ENCODE measurements at places on chromosomes 16 and 17.

DNA sequence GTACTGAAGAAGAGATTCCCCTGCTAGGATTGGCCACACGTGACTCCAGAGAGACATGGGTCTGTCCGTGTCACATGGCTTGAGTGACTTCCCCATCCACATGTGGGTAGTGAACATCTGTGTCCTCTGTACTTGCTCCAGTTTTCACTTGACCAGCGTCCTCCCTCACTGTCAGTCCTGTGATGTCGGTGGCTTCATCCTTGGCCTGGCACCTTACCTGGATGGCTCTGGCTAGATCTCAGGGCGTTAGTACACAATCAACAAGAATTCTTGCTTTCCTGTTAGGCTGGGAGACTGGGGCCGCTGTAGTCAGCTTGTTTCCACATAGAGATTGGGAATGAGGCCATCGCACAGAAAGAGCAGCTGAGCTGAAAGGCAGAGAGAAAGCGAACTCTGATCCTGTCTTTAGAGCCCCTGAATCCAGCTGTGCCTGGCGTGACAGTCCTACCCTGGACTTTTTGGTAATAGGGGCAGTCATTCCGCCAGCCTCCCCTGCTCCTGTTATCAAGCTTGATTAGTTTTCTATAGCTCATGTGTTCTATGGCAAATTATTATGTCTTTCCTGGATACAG, 227.3 kb downstream of the SNX29 start:
- no peak for DNase-seq

DNA sequence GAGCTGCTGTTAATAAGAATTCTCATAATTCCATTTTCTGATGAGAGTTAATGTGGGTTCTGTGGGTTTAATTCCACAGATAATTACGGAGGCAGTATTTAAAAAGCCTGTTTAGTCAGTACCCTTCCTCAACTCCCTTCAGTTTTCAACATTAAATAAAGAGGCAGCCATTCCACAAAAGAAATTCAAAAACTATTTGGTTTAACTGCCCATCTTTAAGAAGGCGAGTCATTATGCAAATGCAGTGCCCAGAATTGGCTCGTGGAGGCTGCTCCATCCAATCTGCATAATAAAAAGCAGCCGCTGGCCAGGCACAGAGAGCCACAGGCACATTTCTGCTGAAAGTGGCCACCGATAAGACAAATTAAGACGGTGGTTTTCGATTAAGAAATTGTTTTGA, 194.4 kb upstream of the TOX3 start:
- no peak for DNase-seq

DNA sequence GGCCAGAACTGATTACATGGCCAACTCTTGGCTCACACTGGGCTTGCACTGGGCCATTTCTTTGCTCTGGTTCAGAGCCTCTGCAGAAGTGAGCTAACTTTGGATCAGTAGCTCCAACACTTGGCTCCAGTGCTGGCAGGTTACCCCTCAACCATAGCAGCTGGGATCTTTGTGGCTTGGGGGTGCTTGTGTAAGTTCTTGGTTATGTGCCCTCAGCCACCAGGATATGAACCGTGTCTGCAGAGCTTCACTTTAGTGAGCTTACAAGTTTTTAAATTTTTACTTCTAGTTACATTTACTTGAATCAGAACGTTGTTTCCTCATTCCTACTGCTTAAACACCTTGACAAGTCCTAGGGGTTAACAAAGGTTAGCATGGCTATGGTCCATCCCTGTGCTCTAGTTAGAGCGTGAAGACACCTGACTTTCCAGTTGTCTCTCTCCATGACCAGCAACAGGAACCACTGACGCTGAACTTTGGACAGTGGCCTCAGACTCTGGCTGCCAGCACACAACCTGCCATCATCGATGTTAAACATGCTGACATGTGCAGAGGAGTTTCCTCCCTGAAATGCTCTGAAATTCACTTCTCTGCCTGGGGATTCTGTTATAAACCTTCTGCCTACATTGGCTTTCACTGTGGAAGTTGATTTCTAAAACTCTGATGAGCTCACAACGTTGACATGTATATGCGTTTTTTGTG, 4.1 kb downstream of the PDF start:
- DNase-seq, result no peak

- DNase-seq, result no peak
Measured at GRCh38 chr16:67444259-67445125, 13.6 kb downstream of the HSD11B2 start.

DNA sequence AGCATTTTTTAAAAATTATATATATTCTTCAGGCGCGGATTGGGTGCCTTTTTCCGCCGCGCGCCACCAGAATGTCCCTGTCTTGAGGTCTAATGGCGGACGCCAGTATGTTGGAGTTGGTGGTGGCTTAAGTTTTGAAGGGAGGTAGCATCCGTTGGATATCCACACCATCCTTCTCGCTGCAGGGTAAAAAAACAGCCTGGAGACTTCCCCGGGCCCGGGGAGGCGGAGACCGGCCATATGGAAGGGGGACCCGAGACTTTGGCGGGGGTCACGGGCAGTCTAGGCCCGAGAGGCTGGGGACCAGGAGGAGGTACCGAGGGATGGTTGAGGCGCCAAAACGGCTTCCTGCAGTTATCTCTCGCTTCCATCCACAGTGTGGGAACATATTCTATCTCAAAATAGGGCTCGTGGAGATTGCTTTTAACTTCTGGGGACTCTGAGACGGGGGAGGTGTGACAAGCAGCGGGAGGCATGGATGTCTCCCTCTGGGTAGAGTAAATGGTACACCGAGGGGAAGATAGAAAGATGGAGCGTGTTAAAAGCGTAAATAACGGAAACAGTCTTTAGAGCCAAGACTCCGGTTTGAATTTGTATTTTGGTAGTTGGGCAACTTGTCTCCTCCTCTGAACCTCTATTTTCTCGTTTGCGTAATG, at the start of gene SF3B3:
Gene SF3B3, plus strand, starts transcription at position 74 of the 656 bp plus-strand sequence. CDS start 2,841 bp downstream, outside the sequence.
- peak; percentile 88 for DNase-seq

DNA sequence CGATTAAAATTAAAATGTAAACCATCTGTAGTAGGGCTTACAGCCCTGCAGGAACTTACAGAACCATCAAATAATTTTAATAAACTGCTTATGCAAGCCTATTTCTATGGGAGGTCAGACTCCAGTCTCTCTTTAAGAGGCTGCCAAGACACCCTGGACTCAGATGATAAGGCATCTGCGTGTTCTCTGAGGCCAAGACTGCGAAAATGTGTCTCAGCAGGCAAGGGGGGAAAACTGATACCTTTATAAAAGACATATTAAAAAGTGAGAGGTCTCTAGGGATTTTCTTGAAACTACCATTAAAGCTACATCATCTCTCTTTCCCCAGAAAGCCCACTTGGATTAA, 32.2 kb downstream of the MPHOSPH6 start:
- no peak for DNase-seq

- DNase-seq, result peak; percentile 58
Measured at GRCh38 chr16:1678500-1679098, 520 bp downstream of the JPT2 start.

GRCh38 chr17:46984341-46984740, 5.3 kb upstream of the RPRML start:
- DNase-seq, result no peak

GRCh38 chr17:64282753-64283080, 19.7 kb upstream of the TEX2 start:
- no peak for DNase-seq

DNA sequence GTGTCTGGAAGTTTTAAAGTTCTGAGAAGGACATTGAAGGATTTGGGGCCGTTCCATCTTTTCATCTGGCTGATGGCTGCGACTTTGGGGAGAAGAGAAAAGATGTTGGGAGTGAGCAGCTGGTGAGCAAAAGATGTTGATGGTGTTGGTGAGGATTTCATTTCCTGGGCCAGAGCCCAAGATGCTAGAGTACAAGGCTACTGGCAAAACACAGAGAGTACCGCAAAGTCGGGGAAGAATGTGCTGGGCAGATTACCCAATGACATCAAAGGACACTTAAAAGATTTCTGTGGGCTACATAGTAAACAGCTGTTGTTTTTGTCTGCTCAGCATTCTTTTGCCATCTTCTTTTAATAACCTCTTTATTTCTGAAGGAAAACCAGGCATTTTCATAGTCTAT, 49.4 kb upstream of the GAS7 start:
- DNase-seq, result no peak

DNA sequence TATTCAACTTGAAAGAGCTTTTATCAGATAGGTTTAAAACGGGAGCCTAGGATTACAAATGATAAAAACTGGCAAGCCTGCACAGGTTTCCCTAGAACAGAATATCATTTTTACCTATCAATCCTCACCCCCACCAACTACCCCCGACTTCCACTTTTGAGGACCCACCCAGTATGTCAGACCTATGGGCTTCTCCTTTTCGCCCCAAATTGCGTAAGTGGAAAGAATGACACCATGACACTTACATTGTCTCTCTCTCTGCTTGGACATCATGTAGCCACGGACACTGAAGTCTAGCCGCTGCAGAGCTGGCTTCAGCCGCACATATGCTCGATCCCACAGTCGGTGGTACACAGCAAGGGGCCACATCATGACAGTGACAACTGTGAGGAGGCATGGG, 7.4 kb upstream of the PSMC3IP start:
- DNase-seq, result no peak

DNA sequence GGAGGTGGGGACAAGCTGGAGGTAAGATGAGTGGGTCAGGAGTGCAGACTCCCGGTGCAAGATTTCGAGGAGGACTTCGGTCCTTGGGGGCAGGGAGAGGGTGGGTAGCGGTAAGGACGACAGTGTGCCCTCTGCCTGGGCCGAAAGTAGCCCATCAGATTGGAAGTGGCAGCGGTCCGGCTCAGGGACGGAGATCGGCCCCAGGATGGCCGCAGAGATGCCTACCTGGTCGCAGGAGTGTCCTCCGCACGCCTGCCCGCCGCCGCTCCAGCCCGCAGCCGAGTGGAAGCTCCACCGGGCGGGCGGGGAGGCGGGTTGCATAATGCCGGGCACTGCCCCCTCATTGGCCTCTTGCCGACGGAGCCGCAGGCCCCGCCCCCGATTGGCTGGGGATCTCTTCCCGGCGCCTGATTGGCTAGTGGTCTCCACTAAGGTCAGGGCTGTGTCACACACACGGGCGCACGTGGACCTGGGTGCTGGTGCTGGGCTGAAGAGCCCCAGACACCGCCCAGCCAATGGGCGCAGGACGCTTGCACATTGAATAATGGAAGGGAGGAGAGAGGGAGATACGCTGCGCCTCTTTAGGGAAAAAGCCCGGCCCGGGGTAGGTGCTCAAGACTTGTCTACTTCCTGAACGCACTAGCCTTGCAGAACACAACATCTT, at the start of gene PER1:
Gene PER1, minus strand, starts transcription at position 293 of the 664 bp plus-strand sequence. CDS start 1,698 bp downstream, outside the sequence.
- DNase-seq, result peak; percentile 82

GRCh38 chr17:36816907-36817288, 120.4 kb upstream of the LHX1 start:
- DNase-seq, result no peak

GRCh38 chr16:23920446-23920845, 84.7 kb downstream of the PRKCB start:
- no peak for DNase-seq

- DNase-seq, result no peak
Measured at GRCh38 chr17:12302711-12303110, 282.0 kb downstream of the MAP2K4 start.

- no peak for DNase-seq
Measured at GRCh38 chr16:50769-51591, 2.4 kb downstream of the POLR3K start.

GRCh38 chr17:50764734-50765149, 2.6 kb downstream of the ANKRD40CL start:
- DNase-seq, result no peak

GRCh38 chr17:57481910-57482391, 225.6 kb downstream of the MSI2 start:
- no peak for DNase-seq

DNA sequence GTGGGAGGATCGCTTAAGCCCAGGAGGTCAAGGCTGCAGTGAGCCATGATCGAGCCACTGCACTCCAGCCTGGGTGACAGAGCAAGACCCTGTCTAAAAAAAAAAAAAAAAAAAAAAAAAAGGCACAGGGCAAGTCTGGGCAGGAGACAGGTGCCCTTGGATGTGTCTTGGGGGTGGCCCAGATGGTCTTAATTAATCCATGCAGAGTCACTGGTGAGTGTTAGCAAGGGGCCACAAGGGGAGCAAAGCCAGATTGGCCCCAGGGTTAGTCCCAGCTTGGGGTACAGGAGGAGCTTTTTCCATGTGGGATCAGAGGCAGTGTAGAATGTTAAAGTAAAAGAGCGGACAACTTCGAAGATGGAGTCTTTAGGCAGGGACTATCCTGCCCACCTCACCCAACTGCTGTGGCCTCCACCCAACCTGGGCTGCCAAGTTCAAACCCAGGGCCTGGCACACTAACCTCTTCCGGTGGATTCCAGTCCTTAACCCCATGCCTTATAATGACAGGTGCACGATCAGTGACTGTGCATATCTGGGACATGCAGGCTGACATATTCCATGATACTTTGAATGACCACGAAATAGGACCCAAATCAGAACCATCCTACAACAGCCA, 32.2 kb upstream of the MFSD6L start:
- DNase-seq, result no peak

DNA sequence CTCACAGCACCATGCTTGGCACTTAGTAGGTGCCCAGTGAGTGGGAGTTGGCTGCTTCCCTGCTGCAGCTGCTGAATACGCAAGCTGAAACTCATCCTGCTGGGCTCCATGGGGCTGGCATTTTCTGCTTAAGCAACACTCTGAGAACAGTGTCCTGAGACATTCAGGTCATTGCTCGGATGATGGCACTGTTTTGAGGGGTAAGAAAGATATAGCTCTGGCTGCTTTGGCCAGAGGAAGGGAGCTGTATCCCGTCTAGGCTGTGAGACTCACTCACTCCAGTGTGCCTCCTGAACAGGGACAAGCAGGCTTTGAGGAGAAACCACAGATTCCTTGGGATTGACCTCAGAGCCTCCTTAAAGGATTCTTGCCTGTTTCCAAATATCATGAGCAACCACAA, 120.5 kb downstream of the CLEC16A start:
- DNase-seq, result no peak

GRCh38 chr16:4200000-4200780, 41.7 kb downstream of the SRL start:
- DNase-seq, result peak; percentile 19

- no peak for DNase-seq
Measured at GRCh38 chr17:37458805-37459204, 30.9 kb upstream of the DUSP14 start.

DNA sequence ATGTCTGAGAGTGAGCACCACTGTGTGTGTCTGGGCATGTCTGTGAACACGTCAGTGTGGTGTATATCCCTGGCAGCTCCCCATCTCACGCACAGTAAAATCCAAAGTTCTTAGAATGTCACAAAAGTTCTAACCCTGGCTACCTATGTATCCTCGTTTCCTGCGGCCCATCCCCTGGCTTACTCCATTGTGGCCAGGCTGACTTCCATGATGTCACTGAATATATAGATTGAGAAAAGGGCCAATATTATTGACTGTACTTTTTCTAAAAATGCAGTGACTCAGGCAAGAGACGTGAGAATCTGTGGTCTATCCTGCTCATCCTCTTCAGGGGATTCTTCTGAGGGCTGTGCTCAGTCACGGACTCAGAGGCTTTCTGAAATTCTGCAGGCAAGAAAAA, 963 bp upstream of the METTL22 start:
- no peak for DNase-seq

- no peak for DNase-seq
Measured at GRCh38 chr17:64125937-64126336, 4.0 kb downstream of the ERN1 start.

- DNase-seq, result no peak
Measured at GRCh38 chr17:14784997-14785696, 480.0 kb downstream of the PMP22 start.
